Activated naive CD8-positive, alpha-beta T cell treated with anti-CD3 and anti-CD28 coated beads, Interleukin-2, amount 10 ng/mL, durations not matched to agents 7 days and 5 days (primary cell): ENCODE measurements at places on chromosomes 2 and 18. TPM values are rescaled to one million over a fixed set of nuclear protein-coding genes. Genes with fewer than 3 reads are reported as not detected.

GRCh38 chr2:8678731-8679566, 2.9 kb upstream of the ID2 start:
- H3K36me3 ChIP-seq = peaks cover 26% of the 10 kb centered on the region
- H3K27ac ChIP-seq = peak overlapping the region; percentile 87
- peaks cover 31% of the 10 kb centered on the region for H3K4me1 ChIP-seq

GRCh38 chr2:57516698-57517340, 529.8 kb upstream of the VRK2 start:
- H3K36me3 ChIP-seq = no peaks in the 10 kb centered on the region
- H3K4me1 ChIP-seq = no peaks in the 10 kb centered on the region
- H3K4me3 ChIP-seq = no peak overlapping the region
- H3K27me3 ChIP-seq = peaks cover 3% of the 10 kb centered on the region
- H3K27ac ChIP-seq = no peak overlapping the region
- DNase-seq = no peak

GRCh38 chr2:208182835-208183234, 7.0 kb downstream of the C2orf80 start:
- no peak overlapping the region for H3K4me3 ChIP-seq
- peaks cover 33% of the 10 kb centered on the region for H3K27me3 ChIP-seq
- no peak for DNase-seq

Gene NDC80
- 67.0 TPM for total RNA-seq
